Adrenal gland (tissue), 19 donors: ENCODE measurements at places on chromosomes 7 and 10. TPM values are rescaled to one million over a fixed set of nuclear protein-coding genes. Genes with fewer than 3 reads are reported as not detected.
A peak's percentile ranks its signal among the peaks of the same experiment; 100 is the strongest.

- H3K36me3 ChIP-seq: no peaks in the 10 kb centered on the region
- no peaks in the 10 kb centered on the region for H3K27me3 ChIP-seq
- H3K4me1 ChIP-seq: peaks cover 4% of the 10 kb centered on the region
- peak overlapping the region; percentile 78 for H3K27ac ChIP-seq
Measured at GRCh38 chr7:108454674-108455550, 1.3 kb downstream of the NRCAM start.

AKR1B15 gene
- total RNA-seq: 0.55 TPM

DNA sequence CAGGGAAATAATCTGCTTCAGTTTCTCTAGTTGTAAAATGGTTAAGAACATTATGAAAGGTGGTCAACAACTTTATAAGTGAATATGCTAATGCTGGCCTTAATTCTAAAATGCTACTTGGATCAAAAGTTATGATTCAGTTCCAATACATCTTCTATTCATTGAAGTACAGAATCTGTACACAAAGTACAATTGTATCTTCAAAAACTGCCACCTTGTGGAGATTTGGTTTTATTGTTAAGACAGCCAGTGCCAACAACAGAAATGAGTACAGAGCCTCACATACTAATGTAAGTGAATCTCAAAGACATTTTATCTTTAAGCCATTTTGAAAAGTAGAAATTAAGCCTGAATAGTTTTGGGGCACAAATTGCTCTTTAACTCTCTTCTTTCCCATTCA lies 194.0 kb downstream of the CFTR start:
- peaks cover 5% of the 10 kb centered on the region for H3K27me3 ChIP-seq
- DNase-seq: no peak
- H3K36me3 ChIP-seq: no peaks in the 10 kb centered on the region
- H3K4me3 ChIP-seq: no peak overlapping the region
- no peaks in the 10 kb centered on the region for H3K4me1 ChIP-seq
- H3K27ac ChIP-seq: no peak overlapping the region

AIMP2 gene
- total RNA-seq: 64.0 TPM

- H3K4me3 ChIP-seq: no peak overlapping the region
- no peaks in the 10 kb centered on the region for H3K27me3 ChIP-seq
- no peak overlapping the region for H3K27ac ChIP-seq
Measured at GRCh38 chr7:7519056-7519455, 16.6 kb downstream of the COL28A1 start.
